Osteoblast (primary cell): ENCODE measurements at places on chromosomes 16 and 17. TPM values are rescaled to one million over a fixed set of nuclear protein-coding genes. Genes with fewer than 3 reads are reported as not detected.

- H3K27me3 ChIP-seq: no peaks in the 10 kb centered on the region
- no peak overlapping the region for H3K4me3 ChIP-seq
- H3K27ac ChIP-seq: no peak overlapping the region
- no peak for DNase-seq
- peaks cover 7% of the 10 kb centered on the region for H3K4me1 ChIP-seq
These were observed 4.3 kb downstream of the TBCD start for GRCh38 chr17:82756166-82756565.

DNA sequence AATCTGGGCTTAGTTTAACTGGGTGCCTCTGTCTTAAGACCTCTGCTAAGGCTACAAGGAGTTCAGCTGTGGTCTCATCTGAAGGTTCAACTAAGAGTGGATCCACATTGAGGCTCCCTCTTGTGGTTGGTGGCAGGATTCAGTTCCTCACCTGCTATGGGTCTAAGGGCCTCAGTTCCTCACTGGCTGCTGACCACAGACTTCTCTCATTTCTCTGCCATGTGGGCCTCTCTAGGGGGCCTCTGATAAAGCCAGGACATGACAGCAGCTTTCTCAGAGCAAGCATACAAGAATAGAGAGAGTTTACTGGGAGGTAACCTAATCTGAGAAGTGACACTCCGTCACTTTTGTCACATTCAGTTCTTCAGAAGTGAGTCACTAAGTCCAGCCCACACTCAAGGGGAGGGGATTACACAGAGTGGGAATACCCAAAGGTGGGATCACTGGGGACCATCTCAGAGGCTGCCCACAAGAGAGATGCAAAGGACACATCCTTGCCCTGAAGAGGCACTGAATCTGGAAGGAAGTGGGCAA is 19.2 kb upstream of the ABAT start:
- no peaks in the 10 kb centered on the region for H3K27me3 ChIP-seq
- no peak for DNase-seq
- no peak overlapping the region for H3K4me3 ChIP-seq
- no peak overlapping the region for H3K27ac ChIP-seq

DNA sequence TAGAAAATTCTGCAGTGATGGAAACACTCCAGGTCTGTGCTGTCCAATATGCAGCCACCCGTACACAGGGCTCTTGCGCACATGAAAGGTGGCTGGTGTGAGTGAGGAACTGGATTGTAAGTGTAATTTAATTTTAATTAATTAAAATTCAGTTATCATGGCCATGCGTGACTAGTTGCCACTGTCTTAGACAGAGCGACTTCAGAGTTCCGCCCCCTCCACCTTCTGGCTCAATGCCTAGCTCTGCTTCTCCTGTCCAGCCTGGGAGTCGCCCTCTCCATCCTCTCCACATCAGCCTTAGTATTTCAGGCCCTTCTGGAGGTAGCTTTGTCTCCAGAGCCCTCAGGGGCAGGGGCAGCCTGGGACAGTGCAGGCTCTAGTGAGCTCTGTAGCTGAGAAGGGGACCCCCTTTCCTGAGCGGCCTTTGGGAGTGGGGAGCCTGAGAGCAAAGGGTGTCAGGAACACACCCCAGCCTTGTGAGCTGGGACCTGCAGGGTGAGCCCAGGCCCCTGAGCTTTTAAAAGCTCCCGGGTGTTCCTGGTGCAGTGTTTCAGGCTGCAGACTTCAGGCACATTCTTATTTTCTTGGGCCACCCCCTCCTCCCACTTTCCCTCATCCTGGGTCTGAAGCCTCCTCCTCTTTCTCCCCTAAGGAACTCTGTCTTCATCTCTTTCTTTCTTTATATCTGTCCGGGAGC is 99.4 kb downstream of the IRF8 start:
- H3K27ac ChIP-seq: no peak overlapping the region
- H3K27me3 ChIP-seq: peaks cover 21% of the 10 kb centered on the region
- DNase-seq: no peak
- H3K4me1 ChIP-seq: no peaks in the 10 kb centered on the region

DNA sequence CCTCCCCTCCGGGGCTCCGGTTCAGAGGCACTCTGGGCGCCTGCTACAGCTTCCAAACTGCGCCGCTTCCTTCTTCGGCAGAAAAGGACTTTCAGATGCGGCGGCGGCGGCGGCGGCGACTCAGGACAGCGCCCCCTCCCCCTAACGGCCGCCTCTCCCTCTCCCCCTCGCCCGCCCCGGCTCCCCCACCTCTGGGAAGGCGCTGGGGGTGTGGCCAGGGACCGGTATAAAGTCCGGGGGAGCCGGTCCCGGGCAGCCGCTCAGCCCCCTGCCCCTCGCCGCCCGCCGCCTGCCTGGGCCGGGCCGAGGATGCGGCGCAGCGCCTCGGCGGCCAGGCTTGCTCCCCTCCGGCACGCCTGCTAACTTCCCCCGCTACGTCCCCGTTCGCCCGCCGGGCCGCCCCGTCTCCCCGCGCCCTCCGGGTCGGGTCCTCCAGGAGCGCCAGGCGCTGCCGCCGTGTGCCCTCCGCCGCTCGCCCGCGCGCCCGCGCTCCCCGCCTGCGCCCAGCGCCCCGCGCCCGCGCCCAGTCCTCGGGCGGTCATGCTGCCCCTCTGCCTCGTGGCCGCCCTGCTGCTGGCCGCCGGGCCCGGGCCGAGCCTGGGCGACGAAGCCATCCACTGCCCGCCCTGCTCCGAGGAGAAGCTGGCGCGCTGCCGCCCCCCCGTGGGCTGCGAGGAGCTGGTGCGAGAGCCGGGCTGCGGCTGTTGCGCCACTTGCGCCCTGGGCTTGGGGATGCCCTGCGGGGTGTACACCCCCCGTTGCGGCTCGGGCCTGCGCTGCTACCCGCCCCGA is at the start of gene IGFBP4:
Gene IGFBP4, plus strand, starts transcription at position 255 of the 792 bp plus-strand sequence. Its CDS starts 286 bp downstream, at position 541.
- H3K36me3 ChIP-seq: peaks cover 44% of the 10 kb centered on the region
- H3K27ac ChIP-seq: peak within 1 kb of the TSS; percentile 83
- H3K27me3 ChIP-seq: no peaks in the 10 kb centered on the region

DNA sequence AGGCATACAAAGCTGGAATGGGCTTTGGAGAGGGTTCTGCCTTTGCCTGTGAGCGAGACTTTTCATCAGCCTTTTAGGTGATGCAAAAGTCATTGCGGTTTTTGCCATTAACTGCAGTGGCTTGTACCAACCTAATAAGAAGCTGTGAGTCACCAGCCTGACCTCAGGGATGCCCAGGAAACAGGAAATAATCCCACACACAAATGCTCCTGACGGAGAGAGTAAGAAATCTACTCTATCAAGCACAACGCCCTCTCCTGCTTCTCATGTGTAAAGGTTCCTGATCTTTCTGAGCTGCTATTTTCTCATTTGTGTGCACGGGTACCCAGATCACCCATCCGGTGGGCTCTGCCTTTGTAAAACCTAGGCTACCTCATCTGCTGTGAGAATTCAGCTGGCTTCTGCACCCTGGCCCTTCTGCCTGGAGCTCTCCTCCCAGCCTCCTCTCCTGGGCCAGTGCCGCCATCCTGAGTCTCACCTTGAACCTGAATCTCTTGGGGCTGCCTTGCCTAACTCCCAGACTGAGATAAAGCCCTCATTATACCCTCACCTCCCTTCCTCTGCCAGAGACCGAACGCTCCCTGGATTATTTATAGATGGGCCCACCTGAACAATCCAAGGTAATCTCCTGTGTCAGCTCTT is 299.7 kb downstream of the C16orf95 start:
- peak; percentile 95 for DNase-seq
- peak overlapping the region; percentile 6 for H3K27ac ChIP-seq
- H3K36me3 ChIP-seq: no peaks in the 10 kb centered on the region
- no peaks in the 10 kb centered on the region for H3K27me3 ChIP-seq
- no peak overlapping the region for H3K4me3 ChIP-seq
- H3K4me1 ChIP-seq: peaks cover 7% of the 10 kb centered on the region

The COX6A2 gene
- not detected in 2 replicates for total RNA-seq

The MT1M gene
- 8.5 and 8.7 TPM in 2 replicates for total RNA-seq

The TNP2 gene
- not detected in 2 replicates for total RNA-seq

The ARL4D gene
- total RNA-seq: 12.1 and 18.8 TPM in 2 replicates

The C1QTNF8 gene
- not detected in 2 replicates for total RNA-seq

The SLC25A10 gene
- 7.6 and 8.3 TPM in 2 replicates for total RNA-seq
